ENCODE measurements at places on chromosomes 3 and 15. TPM values are rescaled to one million over a fixed set of nuclear protein-coding genes. Genes with fewer than 3 reads are reported as not detected.

DNA sequence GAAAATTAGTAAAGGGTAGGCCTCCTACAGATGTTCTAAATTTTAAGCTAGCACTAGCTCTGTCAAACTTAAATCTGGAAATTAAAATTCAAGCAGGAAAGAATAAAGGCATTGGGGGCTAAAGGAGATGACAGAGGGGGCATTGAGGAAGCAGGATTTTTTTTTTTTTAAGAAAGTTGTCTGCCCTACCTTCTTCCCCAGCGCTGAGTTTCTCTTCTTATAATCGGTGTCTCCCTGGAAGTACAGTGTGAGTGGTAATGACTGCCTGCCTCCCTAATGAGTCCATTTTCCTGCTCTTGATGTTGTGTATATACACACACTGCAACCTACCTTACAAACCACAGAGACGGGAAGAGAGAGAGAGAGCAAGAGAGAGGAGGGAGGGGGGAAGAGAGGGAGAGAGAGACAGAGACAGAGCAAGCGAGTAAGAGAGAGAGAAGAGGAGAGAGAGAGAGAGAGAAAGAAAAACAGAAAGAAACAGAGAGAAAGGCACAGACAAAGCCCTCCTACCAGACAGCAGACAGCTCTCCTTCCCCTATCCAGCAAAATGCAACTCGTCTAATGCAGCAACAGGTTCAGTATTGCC is 47.0 kb downstream of the ZBTB20 start:
- DNase-seq = no peak

The BMF gene
- 41.3 TPM for polyA plus RNA-seq

GRCh38 chr15:96183867-96184266 is 146.6 kb upstream of the NR2F2 start:
- DNase-seq = no peak

DNA sequence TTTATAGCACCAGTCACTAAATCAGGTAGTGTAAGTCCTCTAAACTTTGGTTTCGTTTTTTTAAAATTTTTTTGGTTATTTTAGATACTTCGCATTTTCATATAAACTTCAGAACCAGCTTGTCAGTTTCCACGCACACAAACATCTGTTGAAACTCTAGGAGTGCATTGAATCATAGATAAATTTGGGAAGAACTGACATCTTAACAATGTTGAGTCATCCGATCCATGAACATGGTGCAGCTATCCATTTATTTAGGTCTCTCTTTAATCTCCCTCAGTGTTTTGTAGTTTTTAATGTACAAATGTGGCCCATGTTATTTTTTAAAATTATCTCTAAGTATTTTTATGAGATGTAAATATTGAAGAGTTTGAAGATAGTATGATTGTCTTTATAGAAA is 17.7 kb downstream of the TICRR start:
- DNase-seq = no peak

- DNase-seq = no peak
These were observed 144.7 kb upstream of the IQSEC1 start for GRCh38 chr3:13217736-13218540.

DNA sequence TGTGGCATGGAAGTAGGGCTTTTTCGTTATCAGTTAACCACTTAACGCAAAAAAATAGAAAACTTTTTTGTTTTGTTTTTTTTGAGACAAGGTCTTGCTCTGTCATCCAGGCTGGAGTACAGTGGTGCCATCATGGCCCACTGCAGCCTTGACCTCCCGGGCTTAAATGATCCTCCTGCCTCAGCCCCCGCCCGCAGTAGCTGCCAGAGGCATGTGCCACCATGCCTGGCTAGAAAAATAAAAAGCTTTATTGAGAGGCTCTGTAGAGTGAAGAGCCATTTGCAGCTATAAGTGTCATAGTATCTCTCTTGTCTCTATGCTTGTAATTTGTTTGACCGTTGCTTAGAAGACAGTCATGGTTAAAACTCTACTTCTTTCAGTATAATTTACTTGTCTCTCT is 13.5 kb downstream of the PPP4R2 start:
- DNase-seq = no peak

DNA sequence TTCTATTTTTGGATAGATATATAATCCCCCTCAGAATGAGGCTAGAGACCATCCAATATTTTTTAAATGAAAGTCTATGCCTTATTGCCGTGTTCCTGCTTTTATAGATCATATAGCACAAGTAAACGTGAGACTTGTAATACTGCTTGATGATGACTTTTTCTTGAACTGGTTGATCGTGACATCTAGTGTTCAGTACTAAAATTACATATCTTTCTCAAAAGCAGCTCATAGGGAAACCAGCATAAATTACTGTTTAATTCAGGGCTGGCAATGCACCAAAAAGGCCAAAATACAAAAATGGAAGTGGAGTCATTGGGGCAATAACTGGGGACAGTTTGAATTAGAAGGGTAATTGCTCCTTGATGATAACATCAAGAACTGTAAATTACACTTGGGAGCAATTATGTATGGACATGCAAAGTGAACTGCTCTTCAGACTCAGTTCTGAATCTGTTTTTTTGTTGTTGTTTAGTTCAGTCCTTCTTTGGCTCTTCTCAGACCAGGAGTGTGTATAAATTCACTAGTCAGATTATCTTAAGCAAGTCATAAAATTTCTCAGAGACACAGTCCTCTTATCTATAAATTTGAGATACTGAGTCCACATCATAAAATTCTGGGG is 325.3 kb downstream of the THSD4 start:
- peak; percentile 71 for DNase-seq

The SLC22A13 gene
- polyA plus RNA-seq = 4.8 TPM

DNA sequence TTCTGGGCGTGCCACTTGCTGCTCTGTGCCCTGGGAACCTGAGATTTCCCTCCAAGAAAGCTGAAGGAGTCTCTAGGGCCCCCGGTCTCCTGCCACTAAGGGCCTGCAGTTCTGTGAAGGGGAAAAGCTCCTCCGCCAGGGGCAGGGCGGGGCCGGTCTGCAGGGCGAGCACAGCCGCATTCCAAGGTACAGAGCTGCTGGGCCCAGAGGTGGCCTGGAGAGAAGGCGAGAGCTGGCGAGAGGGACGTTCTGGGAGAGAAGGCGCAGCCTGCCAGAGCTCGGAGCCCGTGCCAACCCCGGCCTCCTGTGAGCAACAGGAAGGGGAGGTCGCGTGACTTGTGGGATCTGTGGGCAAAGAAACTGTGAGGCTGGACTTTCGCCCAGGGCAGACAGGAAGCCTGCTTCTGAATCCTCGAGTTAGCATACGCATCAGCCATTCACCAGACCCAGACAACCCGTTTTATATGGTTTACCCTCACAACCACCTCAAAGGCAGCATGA is 500.4 kb downstream of the SHQ1 start:
- no peak for DNase-seq

DNA sequence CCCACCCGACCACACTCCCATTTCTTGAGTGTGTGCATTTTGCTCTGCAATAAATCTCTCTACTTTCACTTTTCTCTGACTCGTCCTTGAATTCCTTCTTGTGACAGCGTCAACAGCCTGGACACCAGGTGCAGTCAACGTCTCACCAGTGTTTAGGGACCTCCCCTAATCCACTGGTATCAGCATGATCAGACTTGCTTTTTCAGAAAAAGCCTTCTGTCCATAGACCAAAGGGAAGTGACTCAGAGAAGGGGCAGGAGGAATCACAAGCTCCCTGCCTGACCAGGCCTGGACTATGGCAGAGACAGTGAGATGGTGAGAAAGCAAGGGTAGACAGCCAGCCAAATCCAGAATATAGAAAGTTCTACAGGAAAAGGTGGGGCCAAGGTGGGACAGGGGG is 15.5 kb downstream of the CCR5 start:
- DNase-seq = no peak

The ALDH1A2 gene
- 277 TPM for polyA plus RNA-seq

- no peak for DNase-seq
These were observed 57.2 kb upstream of the SMAD6 start for GRCh38 chr15:66644869-66645268.

DNA sequence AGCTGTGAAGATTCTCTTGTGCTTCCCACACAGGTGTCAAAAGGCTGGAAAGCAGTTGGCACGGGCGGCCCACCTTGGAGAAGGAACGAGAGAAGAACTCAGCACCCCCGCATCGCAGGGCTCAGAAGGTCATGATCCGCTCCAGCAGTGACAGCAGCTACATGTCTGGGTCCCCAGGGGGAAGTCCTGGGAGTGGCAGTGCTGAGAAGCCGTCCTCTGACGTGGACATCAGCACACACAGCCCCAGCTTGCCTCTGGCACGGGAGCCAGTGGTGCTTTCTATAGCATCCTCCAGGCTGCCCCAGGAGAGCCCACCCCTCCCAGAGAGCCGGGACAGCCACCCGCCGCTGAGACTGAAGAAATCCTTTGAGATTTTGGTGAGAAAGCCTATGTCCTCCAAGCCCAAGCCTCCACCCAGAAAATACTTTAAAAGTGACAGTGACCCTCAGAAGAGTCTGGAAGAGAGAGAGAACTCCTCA is 31.4 kb downstream of the STARD5 start:
- no peak for DNase-seq

- DNase-seq = no peak
These were observed 86.8 kb downstream of the SHQ1 start for GRCh38 chr3:72761410-72761809.

The GNAI2 gene
- polyA plus RNA-seq = 193 TPM

- DNase-seq = no peak
These were observed 108.5 kb downstream of the SYNPR start for GRCh38 chr3:63386568-63386967.

DNA sequence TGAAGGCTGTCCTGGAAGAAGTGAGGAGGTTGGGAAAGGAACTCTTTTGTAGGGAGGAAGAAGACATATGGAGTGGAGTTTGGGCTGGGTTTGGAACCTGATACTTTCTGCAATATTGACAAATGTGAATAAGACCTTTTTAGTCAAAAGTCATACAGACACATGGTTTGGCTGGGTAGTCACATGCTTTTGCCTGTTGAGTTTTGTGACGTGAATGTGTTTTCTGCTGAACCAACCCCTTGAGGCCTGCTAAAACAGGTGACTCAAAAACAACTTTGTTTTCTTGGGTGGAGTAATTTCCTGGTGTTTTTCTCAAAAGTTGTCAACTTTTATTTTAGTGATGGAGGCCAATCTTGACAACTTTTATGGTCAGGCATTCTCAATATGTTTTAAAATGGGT is 39.4 kb upstream of the CCR4 start:
- no peak for DNase-seq

DNA sequence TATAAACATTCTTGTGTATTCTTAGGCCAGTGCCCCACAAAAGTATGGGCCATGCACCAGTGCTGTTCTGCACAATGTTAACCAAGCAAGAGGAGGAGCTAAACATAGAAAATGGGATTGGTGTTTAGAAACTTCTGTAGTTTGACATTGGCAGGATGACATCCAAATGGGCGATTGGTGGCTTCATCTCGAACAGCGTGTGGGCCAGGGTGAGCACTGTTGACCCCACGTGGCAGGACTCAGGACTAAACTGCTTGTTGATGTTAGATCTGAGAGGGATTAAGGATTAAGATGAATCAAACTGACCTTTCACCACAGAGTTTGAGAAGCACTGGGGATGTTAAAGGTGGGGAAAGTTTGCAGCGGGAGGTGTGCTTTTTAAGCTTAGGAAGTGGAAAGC is 31.9 kb downstream of the ZNF710 start:
- no peak for DNase-seq

The ANP32A gene
- 311 TPM for polyA plus RNA-seq

Measured in renal pelvis (tissue), 12 donors.